Hematopoietic multipotent progenitor cell (in vitro differentiated cells): ENCODE measurements at places on chromosomes 1 and 21.

DNA sequence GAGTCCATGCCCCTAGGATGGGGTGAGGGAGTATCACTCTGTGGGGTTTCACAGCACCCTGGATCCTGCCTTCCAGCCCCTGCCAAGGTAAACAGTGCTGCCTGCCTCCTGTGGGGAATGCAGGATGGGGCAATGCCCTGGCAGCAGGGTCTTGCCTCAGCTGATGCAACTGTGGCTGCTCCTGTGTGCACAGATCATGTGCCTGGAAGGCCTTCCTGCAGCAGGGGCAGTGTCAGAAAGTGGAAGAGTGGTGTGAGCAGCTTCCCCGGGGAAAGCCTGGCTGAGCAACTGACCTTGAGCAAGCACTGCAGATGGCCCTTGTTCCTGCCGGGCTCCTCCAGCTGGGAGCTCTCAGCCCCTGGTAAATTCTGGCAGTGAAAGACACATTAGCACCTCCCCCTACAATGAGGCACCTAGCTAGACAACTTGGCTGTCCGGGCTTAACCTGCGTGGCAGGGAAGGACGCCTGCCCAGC is 9.9 kb downstream of the TOR3A start:
- DNase-seq, result no peak

DNA sequence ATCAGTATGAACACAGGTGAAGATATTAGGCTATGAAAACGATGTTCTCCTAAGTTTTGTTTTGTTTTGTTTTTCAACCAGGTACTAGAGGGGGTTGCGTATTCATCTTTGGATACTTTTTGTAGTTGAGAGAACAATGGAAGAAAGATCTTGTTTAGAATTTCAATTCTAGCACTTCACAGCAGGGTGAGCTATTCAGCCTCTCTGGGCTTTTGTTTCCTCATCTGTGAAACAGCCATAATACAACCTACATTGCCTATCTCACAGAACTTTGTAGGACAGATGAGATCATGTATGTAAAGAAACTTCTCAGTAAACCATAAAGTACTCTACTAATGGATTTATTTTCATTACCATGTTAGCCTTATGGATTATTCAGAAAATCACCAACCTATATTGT is 199.5 kb downstream of the GPATCH2 start:
- no peak for DNase-seq

GRCh38 chr1:18870957-18871356 is 11.5 kb upstream of the TAS1R2 start:
- DNase-seq, result no peak

- DNase-seq, result no peak
These were observed 208.7 kb downstream of the LMX1A start for GRCh38 chr1:165147799-165148198.
